Stimulated activated CD4-positive, alpha-beta T cell treated with anti-CD3 and anti-CD28 coated beads, Interleukin-15, amount 100 ng/mL, for 24 hours (primary cell): ENCODE measurements at places on chromosomes 5 and 9.
A peak's percentile ranks its signal among the peaks of the same experiment; 100 is the strongest.

DNA sequence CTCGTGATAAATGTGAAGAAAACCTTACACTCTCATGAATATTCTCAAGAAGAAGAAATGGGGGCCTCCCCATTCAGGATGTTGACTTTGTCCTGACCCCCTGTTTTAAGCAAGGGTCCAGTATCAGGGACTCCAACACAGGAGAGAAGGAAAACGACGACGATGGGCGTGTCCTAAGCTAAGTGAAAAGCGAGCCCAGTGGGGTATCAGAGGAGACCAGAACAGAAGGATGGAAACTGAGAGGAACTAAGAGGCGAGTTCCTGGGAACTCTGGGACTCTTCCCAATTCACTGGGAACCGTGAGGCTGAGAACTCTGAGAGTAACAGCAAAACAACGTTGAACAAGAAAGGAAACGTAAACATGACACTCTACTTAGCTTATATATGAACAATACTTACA is 14.6 kb downstream of the RETREG1 start:
- DNase-seq, result no peak

- DNase-seq, result no peak
These were observed 76.1 kb downstream of the SLC44A1 start for GRCh38 chr9:105320568-105320967.

GRCh38 chr9:131837316-131837715 is 97.4 kb upstream of the RAPGEF1 start:
- no peak for DNase-seq

DNA sequence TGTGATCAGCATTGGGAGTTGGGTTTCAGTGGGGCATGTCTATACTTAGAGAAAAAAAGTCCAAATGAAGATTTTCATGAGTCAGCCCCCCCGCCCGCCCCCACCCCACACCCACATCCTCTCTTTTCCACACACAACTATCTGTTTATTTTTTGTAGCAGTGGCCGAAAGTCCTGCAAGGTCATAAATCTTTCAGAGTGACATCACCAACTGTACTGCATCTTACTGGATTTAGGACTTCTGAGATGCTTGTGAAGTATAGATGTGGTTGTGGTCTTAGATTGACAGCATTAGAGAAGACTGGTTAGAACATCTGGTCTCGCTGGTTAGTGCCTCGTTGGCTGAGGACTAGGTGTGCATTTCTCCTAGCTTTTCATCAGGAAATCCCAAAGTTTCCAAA is 7.3 kb upstream of the ROPN1L start:
- no peak for DNase-seq

GRCh38 chr9:33908114-33908513 is 91.2 kb downstream of the UBE2R2 start:
- no peak for DNase-seq

GRCh38 chr5:14292766-14293658 is 149.9 kb downstream of the TRIO start:
- DNase-seq, result no peak

DNA sequence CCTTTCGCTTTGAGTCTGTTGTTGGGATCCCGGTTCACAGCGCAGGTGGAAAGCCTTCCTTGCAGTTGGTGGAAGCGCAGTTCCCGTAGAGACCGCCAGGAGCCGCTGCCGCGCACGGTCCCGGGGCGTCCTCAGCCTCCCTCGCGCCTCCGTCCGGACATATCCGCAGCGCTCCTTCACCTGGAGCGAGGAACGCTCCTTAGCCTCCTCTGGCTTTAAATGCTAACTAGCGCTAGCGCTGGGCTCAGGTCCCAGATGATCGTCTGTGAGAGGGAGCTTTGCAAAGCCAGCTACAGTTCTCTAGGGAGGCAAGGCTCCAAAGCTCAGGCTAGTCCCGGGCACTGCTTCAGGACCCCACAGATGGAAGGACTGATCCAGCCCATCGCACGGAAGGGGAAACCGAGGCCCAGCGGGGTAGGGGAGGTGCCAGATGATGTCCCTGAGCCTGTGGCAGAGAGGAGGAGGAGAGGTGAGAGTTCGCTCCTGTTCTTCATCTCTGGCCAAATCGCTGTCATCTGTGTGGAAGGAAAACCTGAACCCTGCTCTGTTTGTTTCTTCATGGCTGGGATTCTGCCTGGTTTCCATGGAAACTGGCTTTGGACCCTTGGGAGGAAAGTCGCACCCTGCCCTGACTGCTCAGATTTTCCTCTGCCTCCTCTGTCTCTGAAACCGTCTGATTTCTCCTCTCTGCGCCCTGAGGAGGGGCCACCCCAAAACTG is 31.4 kb downstream of the COL15A1 start:
- DNase-seq, result peak; percentile 88

DNA sequence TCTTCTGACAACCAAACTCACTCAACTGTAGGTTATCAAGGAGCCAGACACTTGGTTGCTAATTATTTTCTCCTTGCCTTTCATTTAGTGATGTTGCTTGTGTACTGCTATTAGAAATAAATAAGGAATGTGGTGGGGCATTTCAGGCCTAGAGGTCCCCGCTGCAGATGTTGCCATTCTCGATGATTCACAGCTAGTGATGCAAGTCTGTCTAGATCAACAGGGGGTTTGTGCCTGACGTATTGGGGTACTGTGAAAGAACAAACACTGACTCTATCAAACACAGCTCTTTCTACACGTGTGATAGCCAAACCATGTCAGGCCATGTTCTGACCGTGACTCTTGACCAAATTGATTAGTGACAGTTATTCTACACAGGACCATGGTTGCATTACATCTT is 144.7 kb downstream of the OSTF1 start:
- DNase-seq, result no peak

DNA sequence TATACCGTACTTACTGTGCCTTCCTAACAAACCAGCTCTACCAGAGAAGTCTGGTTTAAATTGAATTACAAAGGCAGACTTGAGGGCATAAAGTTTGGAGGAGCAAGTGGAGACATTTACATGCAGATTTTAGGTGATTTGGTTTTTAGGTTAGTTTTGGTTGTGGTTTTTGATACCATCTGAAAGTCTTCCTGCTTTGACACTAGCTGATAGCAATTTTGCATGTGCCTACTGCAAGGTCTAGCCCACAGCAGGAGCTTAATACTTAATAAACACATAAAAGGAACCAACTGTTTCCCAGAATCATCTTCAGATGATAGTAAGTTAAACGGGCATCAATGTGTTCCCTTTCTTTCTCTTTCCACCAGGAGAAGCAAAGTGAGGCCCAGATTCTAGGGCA is 3.4 kb upstream of the ESM1 start:
- DNase-seq, result no peak

GRCh38 chr5:1476181-1476966 is 31.1 kb upstream of the SLC6A3 start:
- no peak for DNase-seq

GRCh38 chr5:24364711-24365110 is 280.1 kb downstream of the CDH10 start:
- no peak for DNase-seq

DNA sequence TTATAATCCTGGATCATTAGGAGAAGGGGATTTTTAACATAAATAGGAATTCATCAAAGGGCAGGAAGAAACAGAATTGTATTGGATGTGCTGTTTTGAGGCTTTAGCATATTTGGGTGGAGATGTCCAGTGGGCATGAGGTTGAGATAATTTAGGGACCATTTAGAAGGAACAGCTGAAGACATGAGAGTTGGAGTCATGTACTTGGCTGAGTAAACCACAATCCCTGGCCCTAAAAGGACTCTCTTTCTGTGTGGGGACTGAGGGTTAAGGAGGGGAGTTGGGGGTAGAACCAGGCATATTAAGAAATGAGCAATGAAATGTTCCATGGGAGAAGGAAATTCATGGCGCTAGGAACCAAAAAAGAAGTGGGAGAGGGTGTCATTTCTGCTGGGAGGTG is 61.5 kb downstream of the DCP2 start:
- DNase-seq, result no peak

DNA sequence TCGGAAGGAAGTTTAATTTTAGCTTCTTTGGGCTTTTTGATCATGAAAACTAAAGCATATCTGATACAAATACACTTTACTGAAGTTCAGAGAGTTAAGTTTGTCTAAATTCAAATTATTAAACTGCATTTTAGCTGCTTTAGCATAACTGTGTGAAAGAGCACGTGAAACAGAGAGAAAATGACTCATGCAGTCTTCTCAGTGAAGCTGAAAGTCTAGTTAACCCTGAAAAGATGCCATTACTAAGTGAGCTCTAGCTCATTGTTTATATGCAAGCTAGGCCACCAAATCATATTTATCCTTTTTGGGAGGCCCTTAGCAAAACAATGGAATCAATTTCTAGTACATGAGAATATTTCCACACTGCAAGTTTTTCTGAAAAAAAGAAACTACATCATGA is 27.6 kb downstream of the TPD52L3 start:
- DNase-seq, result no peak
